ENCODE measurements at places on chromosomes 7 and 10.

DNA sequence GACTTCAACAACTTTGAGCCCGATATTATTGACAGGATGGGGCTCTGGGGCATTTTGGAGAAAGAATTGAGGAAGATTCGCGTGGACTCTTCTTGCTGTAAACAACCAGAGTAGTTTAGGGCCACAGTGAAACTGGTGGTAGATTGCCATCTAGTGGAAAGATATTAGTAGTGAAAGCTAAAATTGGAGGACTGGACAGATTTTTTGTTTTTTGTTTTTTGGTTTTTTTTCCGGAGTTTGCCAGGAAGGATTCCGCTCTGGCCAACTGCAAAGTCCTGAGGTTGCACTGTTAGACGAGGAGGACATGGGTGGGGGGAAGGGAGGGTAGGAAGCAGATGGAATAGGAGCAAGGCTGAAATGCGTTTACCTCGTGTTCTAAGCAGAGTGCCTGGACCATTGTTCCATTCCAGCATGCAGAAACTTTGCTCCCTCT is 11.7 kb downstream of the NOBOX start:
- peak; percentile 79 for DNase-seq

DNA sequence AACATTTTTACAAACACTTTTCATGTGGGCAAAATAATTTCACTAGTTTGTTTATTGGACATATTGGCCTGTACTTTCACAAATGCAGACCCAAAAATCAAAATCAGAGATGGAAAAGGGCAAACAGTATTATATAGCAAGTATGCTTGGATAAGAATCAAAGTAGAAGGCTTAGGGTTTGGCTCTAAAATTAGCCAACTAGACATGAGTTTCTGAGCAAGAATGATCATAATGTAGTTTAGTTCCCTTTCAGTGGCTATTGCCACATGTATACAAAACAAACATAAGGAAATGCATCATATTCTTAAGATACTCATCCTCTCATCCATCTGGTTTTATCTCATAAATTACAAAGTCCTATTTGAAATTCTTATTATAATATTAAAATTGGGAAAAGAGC is 132.5 kb downstream of the IMMP2L start:
- DNase-seq: peak; percentile 49

GRCh38 chr7:152987656-152988055 is 228.1 kb downstream of the ACTR3B start:
- peak; percentile 21 for DNase-seq

DNA sequence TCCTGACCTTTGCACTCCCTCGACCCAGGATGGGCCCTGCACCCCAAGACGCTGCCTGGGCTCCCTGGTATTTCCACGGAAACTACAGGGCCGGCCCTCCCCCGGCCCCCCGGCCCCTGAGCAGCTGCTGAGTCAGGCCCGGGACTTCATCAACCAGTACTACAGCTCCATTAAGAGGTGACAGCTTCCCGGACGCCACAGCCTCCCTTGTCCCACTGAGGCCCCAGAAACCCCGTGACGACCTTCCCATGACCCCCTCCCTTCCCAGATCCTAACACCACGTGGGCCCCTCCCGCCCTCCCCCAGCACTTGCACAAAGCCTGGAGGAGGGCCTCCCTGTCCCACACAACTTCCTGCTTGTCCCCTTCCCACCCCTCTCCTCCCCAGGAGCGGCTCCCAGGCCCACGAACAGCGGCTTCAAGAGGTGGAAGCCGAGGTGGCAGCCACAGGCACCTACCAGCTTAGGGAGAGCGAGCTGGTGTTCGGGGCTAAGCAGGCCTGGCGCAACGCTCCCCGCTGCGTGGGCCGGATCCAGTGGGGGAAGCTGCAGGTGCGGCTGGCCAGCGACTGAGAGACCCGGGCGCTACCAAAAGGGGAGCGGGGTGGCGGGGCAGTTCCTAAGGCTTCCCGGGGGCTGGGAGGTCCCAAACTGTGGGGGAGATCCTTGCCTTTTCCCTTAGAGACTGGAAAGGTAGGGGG is 5.7 kb downstream of the NOS3 start:
- DNase-seq: no peak

DNA sequence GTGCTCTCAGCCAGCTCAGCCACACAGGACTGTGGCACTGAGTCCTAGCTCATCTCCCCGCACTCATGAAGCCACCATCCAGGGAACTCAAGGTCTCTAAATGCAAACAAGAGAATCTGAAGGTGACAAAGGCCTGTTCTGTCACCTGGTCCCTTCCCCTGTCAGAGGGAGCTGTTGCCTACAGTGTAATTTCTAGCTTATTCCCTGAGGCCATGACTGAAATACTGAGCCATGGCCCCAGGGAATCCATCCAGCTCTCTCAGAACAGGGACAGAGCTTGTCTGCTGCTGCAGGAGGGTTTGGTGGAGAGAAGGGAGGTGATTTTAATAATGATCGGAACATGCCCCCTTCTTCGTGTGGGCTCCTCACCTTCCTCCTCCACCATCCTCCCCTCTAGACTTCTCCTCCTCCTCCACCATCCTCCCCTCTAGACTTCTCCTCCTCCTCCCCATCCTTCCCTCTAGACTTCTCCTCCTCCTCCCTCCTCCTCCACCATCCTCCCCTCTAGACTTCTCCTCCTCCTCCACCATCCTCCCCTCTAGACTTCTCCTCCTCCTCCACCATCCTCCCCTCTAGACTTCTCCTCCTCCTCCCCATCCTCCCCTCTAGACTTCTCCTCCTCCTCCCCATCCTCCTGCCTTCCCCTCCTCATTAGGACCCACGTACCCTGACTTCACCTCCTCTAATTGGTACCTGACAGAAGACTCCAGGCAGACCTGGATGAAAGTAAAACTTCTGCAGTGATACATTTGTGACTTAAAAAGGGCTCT is 338.0 kb upstream of the MKI67 start:
- peak; percentile 33 for DNase-seq

GRCh38 chr10:427761-428519 is 261.5 kb downstream of the DIP2C start:
- no peak for DNase-seq

DNA sequence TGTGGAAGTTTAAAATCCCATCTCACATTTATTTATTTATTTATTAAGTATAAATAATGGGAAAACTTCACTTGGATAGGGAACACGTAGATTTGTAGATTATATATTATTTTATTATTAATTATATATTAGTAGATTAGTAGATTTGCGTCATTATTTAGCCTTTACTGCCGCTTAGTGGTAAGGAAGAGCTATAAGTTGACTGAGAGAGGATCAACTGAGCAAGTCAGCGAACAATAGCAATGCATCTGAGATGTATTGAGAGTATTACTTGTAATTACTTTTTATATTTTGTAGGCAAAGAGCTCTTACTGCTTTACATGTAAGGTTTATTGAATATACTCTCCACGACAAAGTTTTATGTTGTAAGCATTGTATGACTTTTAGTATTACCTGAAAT is 244.5 kb upstream of the ANKRD30A start:
- peak; percentile 65 for DNase-seq

DNA sequence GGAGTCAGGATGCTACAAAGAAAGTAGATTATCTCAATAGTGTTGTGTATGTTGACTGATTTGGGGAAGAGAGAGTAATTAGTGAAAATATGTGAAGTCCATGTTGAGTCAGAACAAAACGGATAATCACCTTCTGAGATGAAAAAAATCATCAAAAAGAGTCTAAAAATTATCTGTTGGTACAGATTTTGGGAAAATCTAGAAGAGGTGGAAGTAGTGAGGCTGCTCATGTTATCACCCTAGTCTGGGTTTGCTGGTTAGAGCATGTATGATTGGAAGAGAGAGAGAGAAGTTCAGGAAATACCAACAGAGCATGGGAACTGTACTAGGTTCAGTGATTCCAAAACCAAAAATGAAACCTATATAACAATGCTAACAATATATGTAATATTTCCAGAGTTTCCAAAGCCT is 12.3 kb downstream of the RPA3 start:
- no peak for DNase-seq

DNA sequence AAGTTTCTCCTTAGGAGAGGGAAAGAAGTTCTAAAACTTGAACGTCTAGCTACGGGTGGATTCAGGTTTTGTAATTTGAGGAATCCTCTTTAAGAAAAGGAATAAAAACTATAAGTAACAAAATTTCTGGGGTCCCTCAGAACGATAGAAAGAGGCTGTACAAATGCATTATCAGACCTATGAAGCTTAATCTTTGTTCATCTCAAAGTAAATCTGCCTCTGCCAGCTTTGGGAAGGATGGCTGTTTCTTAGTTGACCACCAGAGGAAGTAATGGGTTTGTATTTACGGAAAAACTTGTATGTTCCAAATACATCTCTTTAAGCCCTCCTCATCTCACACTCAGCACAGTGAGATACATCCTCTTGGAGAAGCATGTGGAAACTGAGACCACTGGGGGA is 864 bp downstream of the PSTK start:
- peak; percentile 79 for DNase-seq

DNA sequence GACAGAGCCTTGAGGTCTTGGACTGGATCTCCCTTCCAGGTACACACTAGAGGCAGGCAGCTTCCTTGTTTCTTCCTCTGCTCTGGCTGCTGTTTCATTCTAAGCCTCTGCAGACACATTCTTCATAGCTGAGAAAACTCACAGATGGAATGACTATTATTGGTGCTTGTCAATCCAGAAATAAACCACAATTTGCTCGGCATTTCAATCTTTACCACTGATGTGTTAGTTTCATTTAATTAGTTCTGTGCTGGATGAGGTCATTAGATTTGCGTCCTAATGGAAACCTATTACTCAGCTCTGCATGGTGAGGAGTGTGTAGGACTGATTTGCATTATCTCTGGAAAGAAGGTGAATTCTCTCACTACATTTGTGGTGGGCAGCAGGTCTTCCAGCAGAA is 392.5 kb downstream of the NRG3 start:
- DNase-seq: no peak

- DNase-seq: no peak
Observed at GRCh38 chr7:34371922-34372321, 286.1 kb upstream of the NPSR1 start.

DNA sequence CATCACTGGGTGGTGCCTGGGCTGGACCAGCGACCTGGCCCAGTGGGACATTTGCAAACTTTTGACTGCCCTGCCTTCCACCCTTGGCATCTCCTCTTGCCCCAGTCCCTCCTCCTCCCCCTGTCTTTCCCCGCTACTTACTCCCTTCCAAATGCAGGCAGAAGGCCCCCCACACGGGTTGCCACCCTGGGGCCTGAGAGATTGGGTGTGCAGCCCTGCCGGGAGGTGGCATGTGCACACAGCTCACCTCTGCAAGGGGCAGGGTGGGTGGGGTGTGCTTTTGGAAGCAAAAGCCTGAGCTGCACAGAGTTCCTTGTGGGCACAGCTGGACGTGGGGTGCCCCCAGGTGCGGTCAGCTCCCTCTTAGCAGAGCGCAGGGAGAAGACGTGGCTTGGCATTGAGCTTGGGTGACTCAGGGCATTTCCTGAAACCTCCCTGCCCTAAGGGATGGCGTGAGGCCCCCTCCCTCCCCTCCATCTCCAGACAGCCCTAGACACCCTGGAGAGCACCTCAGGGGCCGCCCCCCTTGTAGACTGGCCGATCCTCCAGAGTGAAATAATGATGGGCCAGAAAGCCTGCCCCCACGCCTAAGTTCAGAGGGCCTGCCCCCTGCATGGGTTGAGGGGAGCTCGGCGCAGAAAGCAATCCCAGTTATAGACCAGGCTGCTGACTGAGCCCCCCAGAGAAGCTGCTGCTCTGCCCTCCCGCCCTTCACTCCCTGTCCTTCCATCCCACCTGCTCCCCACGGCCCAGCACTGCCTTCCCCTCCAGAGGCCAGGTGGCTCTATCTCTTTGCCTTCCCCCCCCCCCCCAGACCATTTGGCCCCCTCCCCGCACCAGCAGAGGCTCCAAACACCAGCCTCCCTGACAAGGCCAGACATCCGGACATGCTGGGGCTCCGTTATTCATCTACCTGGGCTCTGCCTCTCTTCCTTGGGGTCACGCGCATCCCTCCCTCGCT is 2.3 kb upstream of the SHH start:
- DNase-seq: peak; percentile 56

DNA sequence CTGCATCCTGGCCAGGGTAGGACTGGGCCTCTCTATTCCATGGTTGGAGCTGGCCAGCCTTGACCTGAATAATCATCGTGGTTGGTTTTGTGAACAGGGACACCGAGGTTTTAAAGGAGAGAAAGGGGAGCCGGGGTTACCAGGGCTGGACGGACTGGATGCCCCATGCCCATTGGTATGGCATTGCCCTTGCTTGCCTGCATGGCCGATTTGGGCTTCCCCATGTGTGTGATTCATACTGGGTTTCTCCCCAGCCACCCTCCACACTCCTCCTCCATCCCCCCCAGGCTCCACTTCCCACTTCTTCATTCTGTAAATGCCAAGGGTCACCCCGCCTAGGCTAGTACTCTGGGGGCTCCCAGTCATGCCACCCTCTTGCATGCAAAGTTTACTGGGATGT is 98.8 kb upstream of the MACROH2A2 start:
- no peak for DNase-seq

- peak; percentile 29 for DNase-seq
Observed at GRCh38 chr7:74612015-74612829, 45.3 kb upstream of the GTF2I start.

DNA sequence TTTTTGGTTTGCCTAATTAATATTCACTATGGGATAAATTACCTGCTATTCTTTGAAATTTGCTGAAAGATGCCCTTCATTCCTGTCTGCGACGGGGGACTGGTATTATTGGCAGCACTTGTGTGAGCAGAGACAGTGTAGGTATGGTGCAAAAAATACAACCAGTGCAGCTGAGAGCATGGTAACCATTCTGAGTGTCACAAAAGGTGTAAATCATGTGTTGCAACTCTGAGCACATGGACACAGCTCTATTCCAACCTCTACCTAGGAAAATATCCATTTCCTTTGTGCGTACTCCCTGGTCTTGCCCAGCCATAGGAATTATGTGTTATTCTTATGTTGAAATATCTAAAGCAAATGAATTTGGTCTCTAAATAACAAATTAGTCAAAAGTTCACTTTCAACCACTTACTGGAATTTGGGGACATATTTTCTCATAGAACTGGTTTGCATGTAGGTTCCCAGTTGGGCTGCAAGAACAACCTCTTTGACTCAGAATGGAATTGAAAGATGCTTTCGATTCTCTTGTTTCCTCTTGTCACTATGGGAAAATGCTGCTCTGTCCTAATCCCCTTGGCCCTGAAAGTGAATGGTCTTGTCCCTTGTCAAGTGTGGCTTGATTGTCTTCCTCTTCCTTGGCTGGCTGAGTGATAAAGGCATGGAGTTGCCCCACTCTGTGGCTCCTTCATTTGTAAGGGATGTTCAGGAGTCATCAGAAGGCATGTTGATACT is 57.0 kb downstream of the CELF2 start:
- no peak for DNase-seq

- DNase-seq: peak; percentile 46
Observed at GRCh38 chr10:113000876-113001598, 51.0 kb downstream of the TCF7L2 start.

GRCh38 chr10:131841661-131842139 is 59.1 kb upstream of the PPP2R2D start:
- no peak for DNase-seq

DNA sequence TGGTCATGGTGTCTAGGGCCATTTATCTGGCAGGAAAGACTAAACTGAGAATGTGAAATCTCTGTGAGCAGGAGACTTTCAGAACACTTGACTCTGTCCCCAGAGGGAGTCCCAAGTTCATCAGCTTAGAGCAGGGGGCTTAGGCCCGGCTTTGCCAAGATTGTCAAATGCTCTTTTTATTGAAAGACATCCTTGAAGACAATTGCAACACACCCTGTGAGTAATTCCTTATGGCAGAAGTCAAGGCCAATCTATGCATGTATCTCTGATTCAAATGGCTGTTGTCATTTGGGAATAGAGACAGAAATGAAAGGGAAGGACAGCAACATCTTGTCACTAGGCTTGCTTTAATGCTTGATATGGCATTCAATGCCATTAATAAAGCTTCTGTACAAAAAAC is 33.7 kb downstream of the BAMBI start:
- no peak for DNase-seq

- DNase-seq: no peak
Observed at GRCh38 chr7:150716368-150716767, at the start of gene GIMAP1. TSS of gene GIMAP1 (plus strand) at chr7:150716613. CDS start at chr7:150719048, 2,435 bp downstream.
